NCI-H510A (cell line): ENCODE measurements at places on chromosomes 1 and 21.

GRCh38 chr1:77267035-77267434 is 14.8 kb upstream of the AK5 start:
- no peak for DNase-seq

- DNase-seq: no peak
Observed at GRCh38 chr21:34983680-34984086, 65.4 kb downstream of the RUNX1 start.

DNA sequence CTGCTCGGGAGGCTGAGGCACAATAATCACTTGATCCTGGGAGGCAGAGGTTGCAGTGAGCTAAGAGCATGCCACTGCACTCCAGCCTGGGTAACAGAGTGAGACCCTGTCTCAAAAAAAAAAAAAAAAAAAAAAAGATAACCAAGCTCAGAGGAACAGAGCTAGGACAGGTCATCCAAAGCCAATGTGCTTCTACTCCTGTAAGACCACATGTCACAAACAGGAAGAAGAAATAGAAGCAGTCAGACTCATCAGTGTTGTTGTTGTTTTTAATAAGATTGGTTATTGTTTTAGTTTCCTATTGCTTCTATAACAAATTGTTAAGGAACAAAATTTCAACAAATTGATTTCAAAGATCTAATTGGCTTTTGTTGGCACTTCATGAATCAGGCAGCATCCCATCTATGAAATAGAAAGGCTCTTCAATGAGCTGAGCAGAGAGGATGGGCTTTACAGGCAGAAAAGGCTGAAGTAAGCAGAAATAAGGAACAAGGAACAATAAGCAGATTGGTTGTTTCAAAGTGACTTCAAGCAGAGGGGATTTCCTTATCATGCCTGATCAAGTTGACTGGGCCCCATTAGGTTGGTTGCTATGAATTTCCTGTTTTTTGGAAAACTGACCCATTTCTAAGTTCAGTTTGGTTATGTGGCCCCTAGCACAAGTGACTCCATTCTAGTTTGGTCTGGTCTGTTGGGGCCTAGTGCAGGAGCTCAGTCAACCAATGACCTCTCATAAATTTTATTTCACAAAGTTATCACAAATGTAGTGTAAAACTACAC is 6.0 kb upstream of the AKNAD1 start:
- DNase-seq: no peak

DNA sequence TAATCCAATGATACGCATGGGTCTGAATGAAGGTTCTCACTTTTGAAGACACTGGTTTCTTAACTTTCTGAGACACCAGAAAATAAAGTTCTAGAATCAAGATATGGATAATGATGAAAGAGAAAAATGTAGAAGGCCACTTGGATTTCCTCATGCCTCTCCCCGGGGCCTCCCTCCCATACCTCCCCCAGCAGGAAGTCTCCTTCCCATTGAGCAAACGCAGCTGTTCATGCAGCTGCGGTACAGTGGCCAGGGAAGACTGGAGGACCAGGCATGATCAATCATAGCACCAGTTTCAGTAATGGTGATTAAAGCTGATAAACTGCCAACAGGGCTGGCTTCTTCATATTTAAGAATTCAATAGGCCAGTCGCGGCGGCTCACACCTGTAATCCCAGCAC is 10.9 kb upstream of the UBR4 start:
- no peak for DNase-seq

GRCh38 chr21:26572702-26573381 is at the start of gene CYYR1:
TSS of gene CYYR1 (minus strand) at chr21:26573286. CDS start at chr21:26572940, 346 bp downstream.
- no peak for DNase-seq

DNA sequence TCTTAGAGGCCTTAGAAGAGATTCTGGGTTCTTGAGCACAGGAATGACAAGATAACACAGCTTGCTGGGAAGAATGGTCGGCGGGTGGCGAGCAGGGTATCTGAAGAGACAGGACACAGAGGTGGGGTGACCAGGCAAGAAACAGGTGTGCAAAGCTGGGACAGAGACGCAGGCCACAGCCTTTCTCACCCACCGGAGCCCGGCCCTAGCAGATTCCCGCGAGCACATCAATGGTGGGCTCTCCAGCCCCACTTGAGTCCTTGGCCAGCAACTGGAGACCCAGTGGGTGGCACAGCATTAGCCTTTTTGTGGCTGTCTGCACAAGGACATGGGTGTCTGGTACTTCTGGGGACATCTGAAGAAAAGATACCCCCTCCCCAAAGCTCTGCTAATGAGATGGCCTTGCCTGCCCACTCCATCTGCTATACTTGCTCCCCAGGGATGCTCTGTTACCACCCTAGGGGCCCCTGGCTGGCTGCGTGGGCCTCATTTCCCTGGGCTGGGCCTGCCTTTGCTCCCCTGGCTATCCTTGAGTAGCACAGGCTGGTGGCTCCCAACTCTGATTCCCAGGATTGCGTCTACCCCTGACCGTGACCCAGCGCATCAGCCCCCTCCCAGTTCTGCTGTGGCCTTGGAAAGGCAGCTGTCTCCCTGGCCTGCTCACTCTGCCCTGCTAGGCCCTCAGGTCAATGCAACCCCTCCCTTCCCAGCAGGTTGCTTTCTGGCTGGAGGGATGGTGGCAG is 127.2 kb upstream of the ADAR start:
- no peak for DNase-seq

GRCh38 chr1:195394567-195394966 is 1213.7 kb downstream of the KCNT2 start:
- DNase-seq: no peak

- no peak for DNase-seq
Observed at GRCh38 chr1:170694172-170694926, 30.4 kb downstream of the PRRX1 start.

- DNase-seq: no peak
Observed at GRCh38 chr1:30329263-30329753, 394.1 kb downstream of the MATN1 start.
